NCI-H1417 treated with DMSO at 0.1 percent for 48 hours (cell line): ENCODE measurements at places on chromosomes 6 and 20.

DNA sequence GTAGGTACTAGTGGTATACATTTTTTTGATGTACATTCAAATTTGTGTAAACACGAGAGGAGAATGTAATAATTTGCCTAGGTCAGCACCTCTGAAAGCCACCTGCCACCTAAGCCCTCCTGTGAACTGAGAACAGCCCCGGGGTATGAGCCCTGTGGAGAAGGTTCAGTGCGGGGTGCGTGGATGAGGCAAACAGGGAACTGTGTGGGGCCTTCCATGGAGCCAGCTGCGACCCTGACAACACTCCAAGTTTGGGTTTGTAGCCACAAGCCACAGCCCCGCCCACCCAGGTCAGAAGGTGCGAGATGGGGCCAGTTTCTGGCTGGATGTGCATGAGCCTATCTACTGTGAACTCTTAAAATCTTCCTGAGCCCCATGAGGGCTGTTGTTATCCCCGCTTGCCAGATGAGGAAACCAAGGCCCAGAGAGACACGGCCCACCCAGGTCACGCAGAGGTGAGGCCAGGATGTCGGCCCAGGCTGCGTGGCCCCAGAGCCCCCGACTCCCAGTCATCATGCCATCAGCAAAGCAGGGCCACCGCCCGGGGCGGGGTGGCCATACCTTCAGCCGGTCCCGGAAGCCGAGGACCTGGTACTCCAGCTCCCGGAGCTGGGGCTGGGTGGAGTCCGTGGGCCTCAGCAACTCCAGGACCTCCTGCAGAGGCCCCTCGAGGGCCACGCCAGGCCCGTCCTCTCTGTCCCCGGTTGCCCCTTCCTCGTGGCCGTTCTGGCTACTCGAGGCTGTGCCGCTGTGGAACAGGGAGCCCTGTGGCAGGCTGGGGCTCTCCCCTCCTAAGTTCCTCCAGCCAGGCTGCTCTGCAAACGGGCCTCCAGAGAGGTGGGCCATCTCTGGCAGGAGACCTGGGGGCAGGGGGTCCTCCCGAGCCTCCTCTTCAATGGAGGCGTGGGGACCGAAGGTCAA is 89.6 kb downstream of the RIPOR3 start:
- DNase-seq: no peak

GRCh38 chr6:122200440-122200839 is 199.0 kb upstream of the HSF2 start:
- no peak for DNase-seq

- DNase-seq: no peak
These were observed 86.6 kb upstream of the STXBP5 start for GRCh38 chr6:147117580-147117979.

DNA sequence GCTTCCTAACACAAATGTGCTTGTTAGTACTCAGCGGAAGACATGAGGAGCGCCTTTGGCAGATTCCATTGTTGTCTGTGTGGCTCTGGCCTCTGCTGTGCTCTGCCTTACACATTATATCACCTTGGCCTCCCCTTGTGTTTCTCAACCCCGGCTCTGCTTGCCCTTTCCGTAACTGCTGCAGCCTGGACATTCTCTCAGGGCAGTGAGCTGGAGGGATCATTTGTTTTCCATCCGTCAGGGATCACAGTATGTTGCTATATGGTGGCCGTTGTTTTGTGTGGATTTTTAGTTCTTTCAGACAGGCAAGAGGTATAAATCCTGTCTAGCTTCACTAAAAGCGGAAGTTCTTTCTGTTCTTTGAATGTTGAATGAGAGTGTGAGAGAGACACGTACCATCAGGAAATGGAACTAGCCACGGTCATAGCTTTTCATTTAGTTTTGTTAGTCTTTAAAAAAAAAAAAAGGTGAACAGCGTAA is 175.1 kb downstream of the JARID2 start:
- no peak for DNase-seq

DNA sequence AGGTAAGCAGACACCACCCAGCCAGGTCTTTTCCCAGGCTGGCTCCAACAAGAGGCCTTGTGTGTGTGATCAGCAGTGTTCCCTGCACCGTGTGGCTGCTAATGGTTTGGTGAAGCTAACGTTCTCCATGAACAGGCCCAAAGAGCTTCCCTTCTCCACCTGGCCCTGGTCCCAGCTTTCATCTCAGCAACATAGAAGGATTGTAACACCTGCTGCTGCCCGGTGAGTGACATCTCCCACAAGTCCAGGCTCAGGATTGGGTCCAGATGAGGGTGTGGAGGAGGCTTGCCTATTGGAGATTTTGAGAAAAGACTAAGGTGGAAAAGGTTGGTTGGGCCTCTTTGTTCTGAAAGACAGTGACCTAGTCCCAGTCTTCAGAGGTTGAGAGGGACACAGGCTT is 89.6 kb downstream of the TMEM242 start:
- DNase-seq: no peak

GRCh38 chr6:128507337-128508310 is 12.8 kb downstream of the PTPRK start:
- no peak for DNase-seq

- DNase-seq: no peak
These were observed 9.4 kb downstream of the OR12D1 start for GRCh38 chr6:29424168-29424567.

GRCh38 chr6:116450769-116451740 is 10.1 kb upstream of the CALHM6 start:
- DNase-seq: no peak
